ENCODE measurements at places on chromosomes 12 and 14.

DNA sequence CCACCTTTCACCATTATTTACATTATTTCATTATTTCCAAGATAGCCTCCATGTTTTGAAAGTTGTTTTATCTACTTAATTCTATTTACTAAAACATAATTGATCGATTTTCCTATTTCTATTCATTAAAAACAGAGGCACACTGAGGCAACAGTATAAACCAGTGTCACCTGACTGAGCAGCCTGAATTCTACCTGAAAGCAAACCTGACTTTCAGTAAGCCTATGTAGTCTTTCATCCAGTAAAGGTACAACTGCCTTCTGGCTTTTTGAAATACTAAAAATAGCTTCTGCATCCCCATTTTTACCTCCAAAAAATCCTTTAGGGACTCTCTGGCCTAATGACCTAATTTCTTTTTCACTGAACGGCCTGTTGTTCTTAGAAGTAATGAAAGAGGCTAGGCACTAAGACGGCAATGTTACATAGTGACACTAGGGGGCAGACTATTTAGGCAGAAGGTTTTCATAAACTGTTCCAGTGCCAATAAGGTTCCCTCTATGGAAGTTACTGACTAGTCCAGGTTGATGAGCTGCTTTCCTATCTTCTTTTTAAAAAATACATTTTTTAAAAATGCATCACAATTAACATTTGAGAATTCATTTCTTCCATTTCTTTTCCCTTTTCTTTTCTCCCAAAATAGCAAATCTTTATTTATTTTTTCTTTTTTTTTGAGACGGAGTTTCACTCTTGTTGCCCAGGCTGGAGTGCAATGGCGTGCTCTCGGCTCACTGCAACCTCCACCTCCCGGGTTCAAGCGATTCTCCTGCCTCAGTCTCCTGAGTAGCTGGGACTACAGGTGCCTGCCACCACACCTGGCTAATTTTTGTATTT is 17.5 kb downstream of the ANAPC5 start:
- DNase-seq: no peak

- DNase-seq: no peak
Measured at GRCh38 chr12:111757361-111758119, 9.2 kb upstream of the ALDH2 start.

DNA sequence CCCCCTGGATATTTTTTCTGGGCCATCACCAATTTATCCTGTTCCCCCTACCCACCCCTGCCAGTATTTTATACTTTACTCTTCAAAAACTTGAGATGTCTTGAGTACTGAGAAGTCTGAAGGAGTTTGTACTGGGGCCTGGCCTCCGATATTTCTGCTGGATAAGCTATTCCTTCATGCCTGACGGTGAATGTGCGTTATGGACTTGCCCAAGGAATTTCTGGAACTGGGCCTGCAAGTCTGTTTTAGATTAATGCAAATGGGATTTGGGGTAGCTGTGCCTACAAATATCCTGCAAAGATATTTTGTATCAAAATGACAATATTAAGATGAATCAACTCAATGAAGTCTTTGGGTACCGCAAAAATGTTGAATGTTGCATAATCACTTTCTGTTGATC is at the start of gene PTCSC3:
PTCSC3 (minus strand) TSS at position 199 of the 400 bp plus-strand sequence.
- no peak for DNase-seq

GRCh38 chr14:79602045-79602444 is 609.3 kb downstream of the DIO2 start:
- no peak for DNase-seq

DNA sequence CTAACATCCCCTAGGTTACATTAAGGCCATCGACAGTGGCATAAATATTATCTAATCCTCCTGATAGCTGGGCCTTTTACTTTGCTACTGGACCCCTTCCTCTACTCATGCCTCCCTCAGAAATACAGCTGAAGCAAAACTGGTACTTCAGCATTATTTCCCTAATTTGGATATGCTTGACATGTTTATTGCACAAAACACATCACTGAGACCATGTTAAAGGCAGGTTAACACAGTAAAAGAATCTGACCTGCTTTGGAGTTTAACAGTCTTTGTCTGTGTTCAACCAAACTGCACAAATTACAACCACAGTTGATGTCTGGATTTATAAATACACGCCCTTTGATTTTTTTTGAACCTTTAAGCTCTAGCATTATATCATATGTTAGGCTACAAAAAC is 156.6 kb downstream of the FOXA1 start:
- DNase-seq: no peak

GRCh38 chr12:38691164-38691563 is 214.2 kb downstream of the CPNE8 start:
- no peak for DNase-seq

DNA sequence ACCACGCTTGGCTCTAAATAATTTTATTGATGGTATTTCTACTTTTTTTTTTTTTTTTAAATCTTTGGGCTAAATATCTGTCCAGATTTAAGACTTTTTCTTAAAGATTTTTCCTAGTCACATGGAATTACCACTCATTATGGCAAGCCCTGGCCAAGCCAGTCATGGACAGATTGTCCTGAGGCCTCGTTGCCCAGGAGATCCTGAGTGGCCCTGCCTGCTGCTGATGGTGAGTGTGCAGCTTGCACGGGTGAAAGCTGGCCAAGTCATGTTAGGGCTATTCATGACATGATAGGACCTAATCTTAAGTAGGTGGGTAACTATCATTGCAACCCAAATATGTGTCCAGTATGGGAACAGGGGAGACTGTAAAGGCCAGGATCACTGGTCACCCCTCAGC is 27.8 kb downstream of the GUCY2C start:
- DNase-seq: no peak

DNA sequence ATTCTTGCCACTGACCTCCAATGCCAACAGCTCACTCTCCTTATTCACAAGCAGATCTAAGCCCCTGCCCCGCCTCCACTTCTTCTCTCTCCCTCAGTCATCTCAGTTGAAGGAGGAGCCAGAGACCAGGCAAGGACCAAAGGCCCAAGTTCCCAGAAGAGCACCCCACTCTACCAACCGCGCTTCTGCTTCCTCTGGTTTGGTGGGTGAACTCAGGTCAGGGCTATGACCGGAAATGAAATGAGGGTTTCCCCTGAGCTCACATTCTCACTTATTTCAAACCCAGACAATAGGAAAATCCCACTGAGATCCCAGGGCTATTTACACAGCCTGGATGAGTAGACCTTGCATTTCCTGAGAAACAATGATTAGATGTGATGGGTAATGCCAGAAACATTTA is 9.9 kb downstream of the DPF3 start:
- DNase-seq: no peak

Data from BE2C (cell line).